Activated T-helper 9 cell treated with anti-CD3 and anti-CD28 coated beads, Interleukin-2, amount 50 U/mL, for 16 hours (primary cell): ENCODE measurements at places on chromosomes 3 and 15.

- DNase-seq, result no peak
Observed at GRCh38 chr3:186949281-186949982, 19.1 kb downstream of the ST6GAL1 start.

- no peak for DNase-seq
Observed at GRCh38 chr3:148232389-148232788, 465.3 kb upstream of the AGTR1 start.

GRCh38 chr3:29764041-29764440 is 483.2 kb downstream of the RBMS3 start:
- no peak for DNase-seq

- DNase-seq, result no peak
Observed at GRCh38 chr15:62647843-62648505, 394.6 kb upstream of the TPM1 start.
